Ascending aorta (tissue), 2 donors: ENCODE measurements at places on chromosomes 6 and 20. TPM values are rescaled to one million over a fixed set of nuclear protein-coding genes. Genes with fewer than 3 reads are reported as not detected.

DNA sequence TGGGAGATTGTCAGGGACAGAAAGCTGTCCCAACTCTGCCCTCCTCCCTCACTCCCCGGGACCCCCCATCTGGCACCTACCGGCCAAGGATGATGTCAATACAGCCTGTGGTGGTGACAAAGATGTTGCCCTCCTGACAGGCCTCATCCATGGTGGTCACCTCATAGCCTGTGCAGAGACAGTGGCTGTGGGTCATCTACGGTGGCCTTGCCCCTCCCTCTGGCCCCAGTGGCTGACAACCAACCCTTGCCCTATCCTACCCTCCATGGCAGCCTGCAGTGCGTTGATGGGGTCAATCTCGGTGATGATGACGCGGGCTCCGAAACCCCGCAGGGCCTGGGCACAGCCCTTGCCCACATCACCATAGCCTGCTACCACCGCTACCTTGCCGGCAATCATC, 12.7 kb downstream of the AHCY start:
- DNase-seq: no peak

The UBD gene
- total RNA-seq: not detected

GRCh38 chr6:32267035-32267434, 43.2 kb upstream of the NOTCH4 start:
- no peak for DNase-seq

The PTGIS gene
- total RNA-seq: 288 TPM

GRCh38 chr6:45970326-45970725, 45.3 kb downstream of the CLIC5 start:
- no peak for DNase-seq

- DNase-seq: peak; percentile 90
Measured at GRCh38 chr6:57313711-57314471, 3.5 kb upstream of the PRIM2 start.

DNA sequence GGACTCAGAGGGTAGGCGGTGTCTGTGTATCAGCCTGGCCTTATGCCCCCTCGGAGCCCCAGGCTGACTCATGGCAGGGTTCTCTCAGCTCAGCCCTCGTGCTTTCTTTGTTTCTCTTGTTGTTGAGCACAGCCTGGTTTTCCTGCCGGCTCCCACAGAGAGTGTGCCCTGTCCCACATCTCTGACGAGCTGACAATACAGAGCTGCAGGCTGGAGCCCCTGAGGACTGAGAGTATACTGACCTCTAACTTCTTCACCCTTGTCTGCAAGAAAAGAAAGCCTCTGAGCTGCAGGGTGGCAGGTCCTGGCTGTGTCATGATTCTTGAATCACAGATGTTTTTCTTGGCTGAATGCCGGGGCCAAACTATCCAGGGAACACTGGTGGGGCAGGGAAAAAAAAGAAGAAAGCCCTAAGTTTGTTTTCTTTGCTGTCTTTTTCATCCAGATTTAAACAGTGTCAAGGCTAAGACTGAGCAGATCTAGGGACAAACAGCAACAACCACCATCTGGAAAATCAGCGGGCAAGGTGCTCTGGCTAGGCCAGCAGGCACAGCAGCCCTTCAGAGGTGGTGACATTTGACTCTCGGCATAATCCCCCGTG, 63.3 kb upstream of the ZNF133 start:
- no peak for DNase-seq

GRCh38 chr6:28824793-28825731, 98.7 kb downstream of the TRIM27 start:
- no peak for DNase-seq

GRCh38 chr6:148743476-148743875, 3.4 kb upstream of the UST start:
- DNase-seq: no peak

GRCh38 chr20:14113416-14113815, 118.1 kb downstream of the MACROD2 start:
- DNase-seq: no peak

DNA sequence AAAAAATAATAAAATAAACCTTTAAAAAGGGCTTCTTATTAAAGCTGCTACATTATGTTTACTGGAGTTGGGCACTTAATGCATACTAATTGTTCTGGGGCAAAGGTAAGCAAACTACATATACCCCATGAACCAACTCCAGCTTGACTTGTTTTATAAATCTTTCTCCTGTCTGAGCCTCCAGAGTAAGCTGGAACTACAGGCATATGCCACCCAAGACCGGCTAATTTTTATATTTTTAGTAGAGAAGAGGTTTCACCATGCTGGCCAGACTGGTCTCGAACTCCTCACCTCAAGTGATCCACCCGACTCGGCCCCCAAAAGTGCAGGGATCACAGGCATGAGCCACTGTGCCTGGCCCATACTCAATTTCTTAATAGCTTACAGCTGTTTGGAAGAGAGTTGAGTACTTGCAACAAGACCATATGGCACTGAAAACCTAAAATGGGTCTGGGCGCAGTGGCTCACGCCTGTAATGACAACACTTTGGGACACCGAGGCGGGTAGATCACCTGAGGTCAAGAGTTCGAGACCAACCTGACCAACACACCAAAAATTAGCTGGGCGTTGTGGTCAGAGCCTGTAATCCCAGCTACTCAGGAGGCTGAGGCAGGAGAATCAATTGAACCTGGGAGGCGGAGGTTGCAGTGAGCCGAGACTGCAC, 19.9 kb downstream of the ROMO1 start:
- DNase-seq: no peak

DNA sequence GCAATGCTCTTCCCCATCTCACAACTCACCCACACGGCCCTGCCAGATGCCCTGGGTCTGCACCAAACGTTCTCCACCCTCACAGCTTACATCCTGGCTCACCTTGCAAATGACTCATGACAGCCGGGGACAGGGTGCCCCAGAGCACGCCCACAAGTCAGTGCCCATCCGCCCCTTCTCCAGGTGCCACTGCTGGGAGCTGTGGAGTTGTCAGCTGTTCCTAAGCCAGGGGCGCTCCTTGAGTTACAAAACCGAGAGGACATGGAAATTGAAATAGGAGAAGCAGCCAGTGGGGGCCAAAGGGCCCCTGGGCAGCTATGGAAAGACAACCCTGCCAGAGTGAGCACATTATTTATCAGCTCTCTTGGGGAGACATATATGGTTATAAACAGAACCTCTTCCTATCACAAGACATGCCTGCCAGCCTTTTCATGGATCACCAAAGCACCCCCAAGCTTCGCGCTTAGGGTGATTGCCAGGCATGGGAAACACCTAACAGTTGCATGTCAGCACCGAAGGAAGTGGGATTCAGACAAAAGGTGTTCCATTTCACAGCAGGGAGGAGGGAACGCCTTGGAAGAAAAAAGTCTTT, 236.8 kb downstream of the LY86 start:
- no peak for DNase-seq

DNA sequence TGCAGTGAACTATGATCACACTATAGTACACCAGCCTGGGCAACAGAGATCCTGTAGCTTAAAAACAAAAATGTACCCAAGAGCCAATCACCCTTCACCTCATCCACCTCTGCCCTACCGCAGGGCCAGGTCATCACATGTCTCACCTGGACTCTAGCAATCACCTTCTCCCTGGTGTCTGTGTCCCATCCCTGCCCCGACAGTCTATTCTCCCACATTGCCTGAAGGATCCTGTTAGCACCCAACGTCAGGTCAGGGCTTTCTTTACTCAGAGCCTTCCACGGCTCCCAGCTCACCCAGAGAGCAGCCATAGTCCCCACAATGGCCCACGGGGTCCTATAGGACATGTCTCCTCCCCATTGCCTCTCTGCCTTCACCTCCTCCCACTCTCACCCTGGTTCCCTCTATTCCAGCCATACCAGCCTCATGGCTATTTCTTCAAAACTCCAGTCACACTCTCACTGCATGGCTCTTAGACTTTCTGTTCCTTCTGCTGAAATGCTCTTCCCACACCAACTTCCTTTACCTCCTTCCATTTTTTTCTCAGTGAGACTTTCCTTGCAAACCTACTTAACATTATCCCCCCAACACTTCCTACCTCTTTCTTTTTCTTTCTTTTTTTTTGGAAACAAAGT, 22.5 kb upstream of the ARFGEF2 start:
- no peak for DNase-seq

The FAM83C gene
- total RNA-seq: not detected

DNA sequence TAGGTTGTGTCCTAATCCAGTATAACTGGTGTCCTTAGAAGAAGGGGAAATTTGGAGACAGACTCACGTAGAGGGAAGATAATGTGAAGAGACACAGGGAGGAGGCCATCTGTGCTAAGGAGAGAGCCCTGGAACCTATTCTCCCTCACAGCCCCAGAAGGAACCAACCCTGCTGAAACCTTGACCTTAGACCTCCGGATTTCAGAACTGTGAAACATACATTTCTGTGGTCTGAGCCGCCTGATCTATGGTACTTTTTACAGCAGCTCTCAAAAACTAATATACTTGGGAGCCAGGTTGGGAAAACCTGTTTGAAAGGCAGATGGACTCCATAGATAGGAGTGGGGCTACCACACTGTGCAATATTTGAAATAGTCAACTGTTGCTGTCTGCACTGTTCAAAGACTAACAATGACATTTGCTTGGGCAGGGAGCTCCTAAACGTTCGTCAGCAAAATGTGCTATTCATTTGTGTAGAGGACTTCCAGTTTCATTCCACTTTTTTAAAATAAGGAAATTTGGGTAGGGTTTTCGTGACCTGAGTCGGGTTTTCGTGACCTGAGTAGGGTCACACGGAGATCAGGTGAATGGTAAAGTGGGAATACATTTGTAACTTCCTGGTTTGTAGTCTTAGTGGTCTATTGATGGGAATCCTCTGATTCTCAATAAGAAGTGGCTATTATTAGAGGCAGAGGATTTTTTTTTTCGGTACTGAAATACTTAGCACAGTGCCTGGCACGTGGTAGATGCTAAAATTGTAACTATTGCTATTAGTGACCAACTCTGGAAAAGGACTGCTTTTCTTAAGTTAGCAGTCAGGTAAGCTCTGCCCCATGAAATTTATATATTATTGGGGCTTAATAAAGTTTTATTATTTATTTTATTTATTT, 11.4 kb downstream of the TAGAP start:
- DNase-seq: no peak

DNA sequence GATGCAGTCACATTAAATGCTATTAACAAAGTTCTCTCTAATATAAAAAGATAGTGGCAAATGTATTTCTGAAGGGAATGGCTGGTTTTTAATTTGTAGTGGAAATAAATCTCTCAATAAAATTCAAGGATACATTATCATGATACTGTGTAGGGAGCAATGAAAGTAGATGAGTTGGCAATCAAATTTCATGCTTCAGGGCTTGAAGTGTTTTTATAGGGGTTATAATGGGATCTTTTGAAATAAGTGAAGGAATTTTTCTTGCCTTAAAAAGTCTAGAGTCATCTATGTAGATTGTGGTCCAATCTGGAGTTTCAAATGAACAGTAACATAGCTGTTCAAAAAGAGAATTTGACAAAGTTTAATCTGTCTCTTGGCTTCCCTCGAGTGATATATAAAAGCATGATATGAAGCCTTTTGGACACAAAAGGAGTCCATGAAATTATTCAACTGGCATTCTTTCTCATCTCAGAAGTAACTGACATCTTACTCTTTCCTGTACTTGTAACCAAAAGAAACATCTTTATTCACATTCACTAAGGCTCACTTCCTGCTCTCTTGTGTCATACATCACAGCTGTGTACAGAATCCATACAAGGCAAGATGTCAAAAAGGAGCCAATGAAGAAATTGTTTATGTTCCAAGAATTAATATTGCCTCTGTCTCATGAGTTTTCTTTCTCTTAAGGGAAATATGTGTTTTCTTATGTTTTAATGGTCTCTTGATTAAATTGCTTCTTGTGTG, 591.0 kb upstream of the GJE1 start:
- no peak for DNase-seq

- no peak for DNase-seq
Measured at GRCh38 chr6:4057036-4057435, 21.9 kb downstream of the FAM217A start.

DNA sequence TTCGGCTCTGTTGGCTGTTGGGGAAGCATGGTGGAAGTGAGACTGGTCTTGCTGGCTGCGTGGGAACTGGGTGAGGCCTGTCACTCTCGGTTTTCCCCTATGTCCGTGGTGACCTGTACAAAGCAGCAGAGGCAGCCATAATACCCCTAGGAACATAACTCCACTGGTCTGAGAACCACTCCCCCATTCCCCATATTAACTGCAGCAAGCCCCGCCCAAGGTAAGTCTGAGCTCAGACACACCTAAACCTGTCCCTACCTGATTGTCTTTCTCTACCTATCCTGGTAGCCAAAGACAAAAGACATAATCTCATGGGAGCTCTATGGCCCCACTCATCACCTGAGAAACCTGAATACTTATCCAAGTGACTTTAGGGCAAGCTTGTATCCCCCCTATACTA, 156.3 kb upstream of the PHACTR1 start:
- no peak for DNase-seq

GRCh38 chr20:35263532-35264341, 14.2 kb downstream of the MMP24OS start:
- no peak for DNase-seq

GRCh38 chr6:3885262-3886036, 36.3 kb downstream of the FAM50B start:
- DNase-seq: no peak

- DNase-seq: no peak
Measured at GRCh38 chr6:120960761-120961160, 373.5 kb downstream of the TBC1D32 start.

The ANKRD66 gene
- total RNA-seq: not detected
